ENCODE measurements at places on chromosomes 1 and 21.

DNA sequence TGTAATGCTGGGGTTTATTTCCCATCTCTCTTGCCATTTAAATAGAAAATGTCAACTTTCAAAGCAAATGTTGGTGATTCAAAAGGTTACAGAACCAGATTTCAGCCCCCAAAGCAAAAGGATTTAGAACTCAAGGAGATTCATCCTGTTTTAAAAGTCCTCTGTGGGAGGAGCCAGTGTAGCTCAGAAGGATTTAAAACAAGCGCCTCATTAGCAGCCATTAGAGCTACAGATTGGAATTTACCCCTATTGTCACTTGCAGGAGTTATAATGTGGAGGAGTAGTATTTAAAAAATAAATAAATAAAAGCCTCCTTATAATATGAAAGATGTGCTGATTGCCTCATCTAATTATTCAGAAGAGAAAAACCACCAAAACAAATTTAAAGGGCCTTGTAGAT is 107.8 kb downstream of the LAMC2 start:
- H3K27ac ChIP-seq = no peak overlapping the region
- H3K4me3 ChIP-seq = no peak overlapping the region
- no peak for DNase-seq
- no peaks in the 10 kb centered on the region for H3K36me3 ChIP-seq

DNA sequence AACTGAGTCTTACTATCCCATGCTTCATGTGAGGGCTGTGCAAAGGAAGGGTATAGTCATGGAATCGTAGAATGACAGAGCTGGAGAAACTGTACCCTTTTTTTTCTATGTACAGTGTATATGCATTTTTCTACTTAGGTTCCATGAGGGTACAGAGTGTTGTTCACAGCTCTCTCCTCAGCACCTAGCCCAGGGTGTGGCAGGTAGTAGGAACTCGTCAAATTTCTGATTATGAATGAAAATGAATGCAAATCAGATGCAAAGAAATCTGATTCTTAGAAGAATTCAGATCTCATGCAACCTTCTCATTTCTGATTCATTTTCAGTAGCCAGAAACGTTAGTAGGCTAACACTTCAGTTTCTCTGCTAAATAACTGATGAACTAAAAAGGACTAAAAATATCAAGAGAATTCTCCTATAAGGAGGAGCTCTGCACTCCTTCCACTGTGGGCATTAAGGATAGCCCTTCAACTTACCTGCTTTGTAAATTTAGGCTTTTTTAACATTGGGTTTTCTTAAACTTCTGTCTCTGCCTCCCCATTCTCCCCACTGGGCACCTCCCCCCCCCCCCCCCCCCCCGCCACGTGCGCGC is 18.0 kb upstream of the HHAT start:
- H3K4me3 ChIP-seq = no peak overlapping the region
- H3K27ac ChIP-seq = no peak overlapping the region
- H3K36me3 ChIP-seq = no peaks in the 10 kb centered on the region
- H3K27me3 ChIP-seq = peaks cover 25% of the 10 kb centered on the region

DNA sequence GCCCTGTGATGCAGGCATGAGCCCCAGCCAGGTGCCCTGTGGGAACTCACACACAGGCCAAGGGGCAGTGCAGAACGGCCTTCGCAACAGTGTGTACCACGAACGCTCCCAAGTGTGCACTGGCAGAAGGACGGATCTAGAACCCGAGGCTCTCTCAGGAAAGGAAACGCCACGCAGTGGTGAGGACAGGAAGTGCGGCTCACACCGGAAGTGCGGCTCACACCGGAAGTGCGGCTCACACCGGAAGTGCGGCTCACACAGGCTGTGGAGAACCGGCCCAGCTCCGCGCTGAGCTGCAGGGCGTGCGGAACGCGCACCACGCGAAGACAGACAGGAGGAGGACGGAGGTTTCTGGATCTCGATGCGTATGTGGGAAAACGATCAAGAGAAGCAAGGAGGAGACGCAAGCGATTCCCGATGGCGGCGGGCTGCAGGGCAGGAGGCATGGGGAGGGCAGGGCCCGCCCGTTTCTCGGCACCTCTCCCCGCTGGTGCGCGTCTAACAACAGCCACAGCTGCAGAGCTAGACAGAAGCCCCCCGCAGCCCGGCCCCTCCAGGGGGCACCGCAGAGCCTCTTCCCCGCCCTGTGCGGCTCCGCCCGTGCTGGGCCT is 35.9 kb upstream of the TMEM52 start:
- H3K4me3 ChIP-seq = no peak overlapping the region
- H3K36me3 ChIP-seq = peaks cover 1% of the 10 kb centered on the region
- no peaks in the 10 kb centered on the region for H3K4me1 ChIP-seq
- peaks cover 3% of the 10 kb centered on the region for H3K27me3 ChIP-seq

DNA sequence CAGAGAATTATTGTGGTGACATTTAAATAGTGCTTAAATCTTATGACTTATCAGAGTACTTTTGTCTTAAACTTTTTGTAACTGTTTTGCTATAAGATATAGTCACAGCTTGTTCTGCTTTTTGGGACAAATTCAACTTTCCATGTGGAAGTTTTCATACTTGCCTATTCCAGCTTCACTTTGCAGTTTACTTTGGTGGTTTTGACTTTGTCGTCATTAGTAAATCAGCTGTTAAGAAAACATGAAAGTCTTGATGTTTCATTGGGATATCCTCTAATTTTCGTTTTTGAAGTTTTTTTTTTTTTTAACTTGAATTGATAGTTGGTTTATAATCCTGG is 31.3 kb downstream of the SDCCAG8 start:
- no peak for DNase-seq
- no peak overlapping the region for H3K4me3 ChIP-seq

- H3K27me3 ChIP-seq = no peaks in the 10 kb centered on the region
- DNase-seq = no peak
- H3K4me1 ChIP-seq = no peaks in the 10 kb centered on the region
- H3K4me3 ChIP-seq = no peak overlapping the region
- H3K27ac ChIP-seq = no peak overlapping the region
- H3K36me3 ChIP-seq = peaks cover 5% of the 10 kb centered on the region
Measured at GRCh38 chr1:245823408-245824147, 668.8 kb downstream of the KIF26B start.

GRCh38 chr1:43979528-43980254 is 681 bp downstream of the B4GALT2 start:
- no peaks in the 10 kb centered on the region for H3K27me3 ChIP-seq
- peak; percentile 59 for DNase-seq
- H3K36me3 ChIP-seq = peaks cover 17% of the 10 kb centered on the region
- H3K4me1 ChIP-seq = peaks cover 42% of the 10 kb centered on the region

Data from activated CD8-positive, alpha-beta memory T cell treated with anti-CD3 and anti-CD28 coated beads, Interleukin-2, amount 10 ng/mL, durations not matched to agents 7 days and 5 days (primary cell).